Stimulated activated CD4-positive, alpha-beta T cell treated with anti-CD3 and anti-CD28 coated beads, Interleukin-2, amount 100 ng/mL, for 24 hours (primary cell): ENCODE measurements at places on chromosomes 1 and 21.

DNA sequence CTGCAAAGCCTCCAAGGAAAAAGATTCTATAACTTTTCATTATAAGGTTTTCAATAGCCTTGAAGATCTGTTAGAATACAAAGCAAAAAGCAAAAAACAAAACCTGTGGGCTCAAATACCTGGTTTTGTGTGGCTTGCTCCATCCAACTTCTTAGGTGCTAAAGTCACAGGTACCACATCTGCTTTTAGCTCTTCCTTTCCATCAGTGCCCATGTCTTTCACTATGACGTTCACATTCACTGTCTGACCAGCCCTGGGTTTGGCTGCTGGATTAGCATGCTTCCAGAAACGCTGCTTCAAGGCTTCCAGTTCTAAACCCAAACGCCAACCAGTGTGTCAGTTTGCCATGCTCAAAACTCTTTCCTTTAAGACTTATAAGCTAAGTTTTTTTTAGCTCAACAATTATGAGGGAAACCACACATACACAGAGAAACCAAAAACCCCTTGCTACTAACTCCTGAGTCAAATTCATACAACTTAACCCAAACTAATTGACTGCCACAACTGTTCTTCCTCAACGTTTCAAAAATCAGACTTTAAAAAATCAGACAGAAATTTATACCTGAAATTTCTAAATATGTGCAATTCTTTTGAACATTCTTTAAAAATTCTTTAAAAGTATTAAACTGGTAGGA, 16.0 kb downstream of the CLSPN start:
- no peak for DNase-seq

DNA sequence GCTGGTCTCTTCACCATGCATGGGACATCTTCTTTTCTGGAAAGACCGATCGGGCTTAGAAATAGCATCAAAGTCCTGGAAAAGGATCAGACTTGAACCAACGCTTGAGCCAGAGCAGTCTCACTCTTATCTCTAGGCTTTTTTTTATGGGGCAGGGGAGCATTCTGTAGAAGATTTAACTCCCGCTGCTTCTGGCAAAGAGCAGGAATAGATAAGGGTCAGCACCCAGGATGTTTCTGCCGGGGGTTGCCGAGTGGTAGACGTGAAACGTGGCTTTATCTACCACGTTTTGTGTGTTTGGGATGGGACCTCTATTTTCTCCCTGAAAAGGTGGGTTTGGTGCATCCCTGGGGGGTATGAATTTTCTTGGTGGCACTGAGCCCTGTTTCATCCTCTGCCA, 18.8 kb downstream of the SPSB1 start:
- no peak for DNase-seq

DNA sequence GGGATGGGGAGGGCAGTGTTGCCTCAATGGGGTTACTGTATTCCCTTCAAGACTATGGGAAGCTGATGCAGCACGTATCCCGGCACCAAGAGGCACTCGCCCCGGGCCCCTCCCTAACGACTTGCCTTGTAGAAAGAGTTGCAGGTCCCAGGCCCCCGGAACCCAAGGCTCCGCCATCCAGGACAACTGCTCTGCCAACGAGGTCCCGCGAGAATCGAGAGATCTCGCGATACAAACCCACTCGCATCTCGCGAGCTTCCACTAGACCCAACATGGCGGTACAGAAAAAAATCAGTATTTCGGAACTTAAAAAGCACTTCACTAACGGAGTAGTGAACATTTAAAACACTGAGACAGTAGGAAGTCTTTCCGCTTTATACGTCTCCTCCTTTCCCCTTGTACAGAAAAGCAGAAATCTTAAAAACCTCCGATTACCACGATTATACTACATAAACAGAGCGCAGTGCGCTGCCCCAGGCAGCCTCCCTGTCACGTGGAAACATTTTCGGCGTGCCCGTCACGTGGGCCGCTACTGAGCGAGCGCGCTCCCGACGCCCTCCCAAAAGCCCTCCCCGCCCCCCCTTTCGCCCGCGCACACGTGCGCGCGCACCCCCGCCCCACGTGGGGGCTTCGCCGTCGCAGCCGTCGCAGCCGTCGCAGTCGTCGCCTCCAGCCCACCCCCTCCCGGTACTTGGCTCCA, at the start of gene ZZZ3:
ZZZ3 (minus strand) TSS at position 199 of the 700 bp plus-strand sequence. CDS start 49,304 bp downstream, outside the sequence.
- peak; percentile 93 for DNase-seq

- no peak for DNase-seq
Measured at GRCh38 chr1:108042610-108043009, 77.6 kb upstream of the VAV3 start.

DNA sequence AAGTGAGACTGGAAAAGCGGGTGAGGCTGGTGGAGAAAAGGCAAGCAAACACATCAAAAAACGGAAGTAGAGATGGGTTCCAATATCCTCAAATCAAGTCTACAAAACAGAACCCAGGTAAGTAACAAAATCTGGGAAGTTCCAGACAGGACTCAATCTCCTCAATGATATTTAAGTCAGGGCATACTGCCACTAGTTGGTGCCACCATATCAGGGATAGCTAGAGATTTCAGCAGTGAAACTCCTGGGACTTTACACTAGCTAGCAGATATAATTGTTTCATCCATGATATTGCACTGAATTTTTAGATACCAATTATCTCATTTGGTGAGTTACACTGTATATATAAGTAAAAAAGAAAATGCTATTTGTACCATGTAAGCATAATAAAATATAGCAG, 52.0 kb downstream of the EYA3 start:
- no peak for DNase-seq

DNA sequence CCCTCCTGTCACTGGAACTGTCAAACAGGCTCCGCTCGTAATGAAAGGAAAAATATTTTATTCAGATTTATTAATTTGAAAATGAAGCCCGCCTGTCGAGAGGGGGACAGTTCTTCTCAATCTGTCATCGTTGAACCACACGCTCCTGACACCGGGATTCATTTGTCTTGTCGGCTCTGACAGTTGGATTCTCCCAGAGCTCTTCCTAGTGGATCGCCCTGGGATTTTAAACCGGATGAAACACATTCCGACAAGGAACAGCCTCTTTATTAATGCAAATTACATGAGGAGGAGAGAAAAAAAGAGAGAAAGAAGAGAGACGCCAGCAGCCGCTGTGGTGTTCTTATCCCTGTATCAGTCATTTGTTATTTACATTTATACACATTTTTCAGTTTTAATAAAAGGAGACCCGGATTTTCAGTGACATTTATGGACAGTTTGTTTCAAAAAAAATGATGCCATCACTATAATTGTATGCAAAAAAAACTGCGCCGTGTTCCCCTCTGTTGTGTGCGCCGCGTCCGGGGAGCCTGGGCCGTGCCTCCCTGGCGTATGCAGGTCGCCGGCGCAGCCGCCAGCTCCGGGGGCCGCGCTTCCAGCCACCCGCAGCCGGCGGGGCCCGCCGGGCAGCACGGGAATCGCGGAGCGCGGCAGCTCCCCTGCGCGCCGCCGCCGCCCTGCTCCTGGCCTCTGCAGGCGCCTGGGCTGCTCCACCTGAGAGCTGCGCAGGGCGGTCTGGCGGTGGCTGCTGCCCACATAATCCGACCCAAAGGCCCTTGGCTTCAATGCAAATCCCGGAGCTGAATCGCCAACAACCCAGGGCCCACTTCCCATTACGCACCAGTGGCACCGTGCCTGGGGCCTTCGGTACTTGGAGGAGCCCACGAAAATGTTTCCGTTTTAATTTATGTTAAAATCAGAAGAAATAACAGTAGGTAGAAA, 237.9 kb upstream of the PBX1 start:
- no peak for DNase-seq

DNA sequence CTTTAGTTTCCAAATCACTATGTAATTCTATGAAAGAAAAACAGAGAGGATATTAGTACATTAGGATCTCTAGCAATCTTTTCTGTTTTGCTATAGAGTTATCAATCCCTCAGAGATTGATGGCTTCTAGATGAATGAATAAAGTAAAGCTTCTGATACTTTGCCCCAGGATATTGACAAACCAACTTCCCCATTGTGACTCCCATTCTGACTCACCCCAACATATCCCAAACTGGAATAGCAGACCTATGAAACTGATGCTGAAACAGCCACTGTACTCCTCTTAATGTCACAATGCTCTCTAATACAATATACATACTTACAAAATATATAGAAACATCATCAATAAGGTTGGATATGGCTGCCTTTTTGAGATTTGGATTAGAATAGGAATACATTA, 442.1 kb upstream of the NR5A2 start:
- DNase-seq: no peak

DNA sequence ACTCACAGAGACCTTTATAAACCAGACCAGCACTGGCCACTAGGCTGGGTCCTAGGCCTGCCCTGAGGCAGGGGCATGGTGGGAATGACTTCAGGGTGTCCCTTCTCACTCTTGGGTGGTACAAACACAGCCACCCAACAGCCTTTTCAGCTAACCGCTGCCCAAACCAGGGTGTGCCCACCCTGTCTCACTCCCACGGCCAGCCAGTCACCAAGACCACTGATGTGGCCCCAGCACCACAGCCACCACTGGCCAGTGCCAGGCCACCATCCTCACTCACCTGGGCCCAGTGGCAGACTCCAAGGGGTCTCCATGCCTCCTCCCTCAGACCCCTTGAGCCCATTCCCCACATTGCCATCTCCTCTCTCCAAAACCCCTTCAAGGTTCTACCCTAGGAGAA, 27.8 kb downstream of the TAS1R2 start:
- no peak for DNase-seq

DNA sequence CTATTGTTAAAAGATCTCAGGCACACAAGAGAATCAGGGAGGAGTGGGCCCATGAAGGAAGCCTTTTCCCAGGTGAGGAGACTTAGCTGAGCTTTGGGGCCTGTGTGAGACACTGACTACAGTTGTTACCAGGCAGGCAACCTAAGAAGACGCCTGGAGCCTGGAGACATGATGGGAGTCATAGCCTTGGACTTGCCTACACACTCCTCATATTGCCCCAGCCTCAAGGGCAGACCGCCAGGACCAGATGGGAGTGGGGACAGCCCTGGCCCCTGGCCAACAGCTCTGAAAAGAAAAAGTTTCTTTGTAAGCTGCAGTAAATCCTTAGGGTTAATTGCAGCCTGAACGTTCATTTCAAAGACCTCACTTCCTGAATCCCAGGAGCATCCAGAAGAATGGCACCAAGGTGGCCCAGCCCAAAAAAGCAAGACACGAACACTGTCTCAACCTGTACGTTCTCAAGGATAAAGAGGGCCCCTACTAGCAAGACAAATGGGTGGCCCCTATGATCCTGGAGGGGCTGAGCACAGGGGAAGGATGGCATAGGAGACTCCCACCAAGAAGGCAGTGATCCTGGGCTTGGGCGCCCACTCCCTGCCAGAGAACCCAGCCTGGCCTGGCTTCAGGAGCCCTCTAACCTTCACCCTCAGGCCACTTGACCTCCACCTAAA, 33.2 kb upstream of the BTG2 start:
- no peak for DNase-seq

GRCh38 chr1:100627054-100627716, 89.2 kb downstream of the GPR88 start:
- no peak for DNase-seq

DNA sequence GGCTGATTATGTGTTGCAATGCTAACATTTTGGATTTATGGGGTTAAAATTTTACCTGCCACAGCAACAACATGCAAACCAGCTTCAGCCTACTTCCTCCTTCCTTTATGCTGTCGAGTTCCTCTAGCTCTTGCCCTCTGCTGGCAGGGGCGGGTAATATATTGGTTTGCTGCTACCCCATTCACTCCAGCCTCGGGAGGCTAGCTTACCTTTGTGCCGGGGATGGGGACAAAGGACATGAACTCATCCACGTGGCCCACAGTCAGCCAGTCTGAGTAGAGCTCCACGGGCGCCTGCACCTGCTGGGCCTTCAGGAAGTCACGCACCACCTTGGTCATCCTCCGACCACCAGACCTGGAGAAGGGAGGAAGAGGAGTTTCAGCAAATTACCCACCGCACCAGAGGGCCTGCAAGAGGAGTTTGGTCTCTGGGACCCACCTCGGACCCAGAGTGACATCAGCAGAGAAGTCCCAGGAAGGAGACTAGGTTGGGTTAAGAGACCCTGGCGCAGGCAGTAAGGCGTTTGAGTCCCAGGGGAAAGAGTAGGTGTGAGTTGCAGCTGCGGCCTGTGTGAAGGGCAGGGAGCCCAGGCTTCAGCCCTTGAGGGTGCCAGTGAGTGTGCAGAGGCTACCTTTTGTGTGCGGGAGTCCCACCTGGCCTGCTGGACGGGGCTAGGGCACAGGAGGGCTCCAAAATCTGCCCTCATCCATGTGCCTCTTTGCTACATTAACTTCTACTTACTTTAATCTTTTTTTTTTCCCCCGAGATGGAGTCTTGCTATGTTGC, 21.8 kb upstream of the SDHB start:
- no peak for DNase-seq

GRCh38 chr1:228091084-228091483, 8.6 kb downstream of the ARF1 start:
- no peak for DNase-seq

DNA sequence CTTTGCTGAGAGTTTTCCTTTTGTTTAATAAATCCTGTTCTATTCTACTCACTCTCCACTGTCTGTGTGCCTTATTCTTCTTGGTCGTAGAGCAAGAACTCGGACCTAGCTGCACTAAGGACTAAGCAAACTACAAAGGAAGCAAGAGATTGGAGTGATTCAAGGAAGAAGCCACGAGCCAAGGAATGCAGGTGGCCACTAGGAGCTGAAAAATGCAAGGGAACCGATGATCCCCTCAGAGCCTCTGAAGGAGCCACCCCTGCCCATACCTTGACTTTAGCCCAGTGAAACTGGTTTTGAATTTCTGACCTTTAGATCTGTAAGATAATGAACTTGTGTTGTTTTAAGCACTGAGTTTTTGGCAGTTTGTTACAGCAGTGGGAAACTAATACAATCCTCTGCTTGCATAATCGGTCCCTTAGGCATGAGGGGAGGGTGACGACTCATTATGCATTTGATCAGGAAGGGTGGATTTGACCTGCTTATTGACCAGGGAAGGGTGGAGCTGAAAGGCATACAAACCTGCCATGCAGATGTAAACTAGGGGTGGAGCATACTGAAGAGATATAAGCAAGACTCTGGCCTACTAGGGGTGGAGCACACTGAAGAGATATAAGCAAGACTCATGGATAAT, 6.2 kb upstream of the CA6 start:
- no peak for DNase-seq

DNA sequence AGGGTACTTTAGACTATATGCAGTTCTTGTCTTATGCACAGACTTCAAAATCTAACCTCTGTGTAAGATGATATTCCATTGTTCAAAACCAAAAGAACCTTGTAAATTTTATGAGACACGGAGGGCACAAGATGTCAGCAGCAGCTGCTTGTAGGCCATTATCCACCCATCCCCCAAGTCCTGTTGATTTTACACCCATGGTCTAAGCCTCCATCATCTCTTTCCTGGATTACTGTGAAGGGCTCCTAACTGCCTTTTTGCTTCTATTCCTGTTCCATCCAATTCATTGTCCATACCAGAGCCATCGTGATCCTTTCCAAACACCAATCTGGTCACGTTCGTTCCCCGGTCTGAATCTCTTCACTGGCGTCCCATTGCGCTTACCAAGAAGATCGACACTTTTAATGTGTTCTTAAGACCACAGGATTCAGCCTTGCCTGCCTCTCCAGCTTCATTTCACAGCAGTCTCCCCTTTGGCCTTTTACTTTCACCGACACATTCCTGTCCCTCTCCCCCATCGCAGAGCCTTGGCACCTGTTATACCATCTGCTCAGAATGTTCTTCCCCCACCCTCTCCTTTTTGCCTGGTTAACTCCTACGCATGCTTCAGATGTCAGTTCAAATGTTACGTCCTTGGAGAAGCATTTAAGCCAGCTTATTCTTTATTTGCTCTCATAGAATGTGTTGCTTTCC, 107.3 kb upstream of the POU3F1 start:
- DNase-seq: no peak

- no peak for DNase-seq
Measured at GRCh38 chr21:39196310-39196709, 13.1 kb upstream of the PSMG1 start.

GRCh38 chr1:73556270-73556669, 641.7 kb downstream of the LRRIQ3 start:
- DNase-seq: no peak
